ENCODE measurements at places on chromosomes 4 and X.

DNA sequence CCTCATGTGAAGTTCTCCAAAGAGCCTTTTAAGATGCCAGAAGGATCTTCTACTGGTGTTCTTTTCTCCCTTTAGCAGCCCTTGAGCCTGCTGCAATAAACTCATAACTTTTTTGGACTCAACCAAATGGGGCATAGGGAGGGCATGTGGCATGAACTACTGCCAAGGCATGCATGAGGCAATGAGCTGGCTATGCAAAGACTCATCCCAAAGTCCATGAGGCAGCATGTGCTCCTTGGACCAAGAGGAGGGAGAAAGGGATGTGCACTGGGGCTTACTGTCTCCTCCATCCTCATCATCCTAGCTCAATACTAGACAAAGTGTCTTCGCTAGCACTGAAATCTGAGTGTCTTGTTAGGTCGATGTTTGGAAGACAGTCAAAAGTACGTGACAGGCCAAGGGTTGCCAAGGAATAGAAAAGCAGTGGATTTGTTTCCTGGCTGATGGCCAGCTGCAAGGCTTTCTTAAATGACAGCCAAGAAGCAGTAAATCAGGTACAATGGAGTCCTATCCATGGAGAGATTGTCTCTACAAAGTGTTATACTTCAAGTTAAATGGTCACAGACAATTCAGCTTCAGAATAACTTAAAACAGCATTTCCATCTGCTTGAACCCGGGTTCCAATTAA, 44.5 kb upstream of the ATXN3L start:
- DNase-seq, result no peak

DNA sequence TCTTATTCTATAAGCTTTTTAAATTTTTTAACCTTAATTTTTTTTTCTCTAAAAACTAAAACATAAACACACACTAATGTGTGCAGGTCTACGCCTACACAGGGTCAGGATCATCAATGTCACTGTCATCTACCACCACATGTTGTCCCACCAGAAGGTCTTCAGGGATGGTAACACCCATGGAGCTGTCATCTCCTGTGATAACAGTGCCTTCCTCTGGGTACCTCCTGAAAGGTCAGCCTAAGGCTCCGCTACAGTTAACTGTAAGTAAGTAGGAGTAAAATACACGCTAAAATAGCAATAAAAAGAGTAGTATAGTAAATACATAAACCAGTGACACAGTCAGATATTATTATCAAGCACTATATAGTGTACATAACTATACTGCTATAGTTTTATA, 45.9 kb upstream of the GPRIN3 start:
- DNase-seq, result no peak

DNA sequence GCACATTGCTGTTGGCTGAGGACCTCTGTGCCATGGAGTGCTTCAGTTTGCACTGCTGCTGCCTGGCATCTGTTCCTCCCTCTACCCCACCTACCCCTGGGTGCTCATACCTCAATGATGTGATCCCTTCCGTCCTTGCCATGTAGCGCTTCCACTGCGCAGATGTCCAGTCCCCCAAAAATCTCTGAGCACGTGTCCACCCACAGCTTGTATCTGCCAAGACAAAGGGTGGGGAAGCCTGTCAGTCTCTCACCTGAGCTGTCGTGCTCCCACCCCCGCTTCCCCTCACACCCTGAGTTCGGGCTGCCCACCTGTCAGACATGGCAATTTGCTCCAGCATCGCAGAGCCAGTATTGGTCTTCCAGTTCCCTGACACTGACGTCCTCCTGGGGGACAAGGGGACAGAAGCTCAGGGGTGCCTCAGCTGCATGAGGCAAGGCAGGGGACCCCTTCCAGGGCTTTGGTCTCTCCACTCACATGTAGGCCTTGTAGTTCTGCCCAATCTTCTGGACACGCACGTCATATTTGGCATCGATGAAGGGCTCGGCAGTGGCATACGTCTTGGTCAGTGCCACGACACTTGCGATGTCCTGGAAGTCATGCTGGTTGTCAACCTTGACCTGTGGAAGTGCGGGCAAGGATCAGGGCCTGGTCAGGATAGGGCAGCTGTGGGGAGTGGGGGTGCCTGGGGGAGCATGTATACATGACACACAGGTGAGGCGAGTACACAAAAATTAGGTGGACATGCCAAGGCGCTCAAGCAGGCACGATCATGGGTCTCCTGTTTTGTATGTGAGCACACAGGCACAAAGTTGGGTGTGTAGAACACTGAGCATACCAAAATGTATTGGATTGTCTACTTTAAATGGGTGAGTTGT, 6.0 kb upstream of the TIMP1 start:
- no peak for DNase-seq

GRCh38 chr4:24080871-24081270, 191.0 kb upstream of the PPARGC1A start:
- DNase-seq, result no peak

GRCh38 chr4:112885897-112886296, 163.6 kb upstream of the ANK2 start:
- DNase-seq, result no peak

DNA sequence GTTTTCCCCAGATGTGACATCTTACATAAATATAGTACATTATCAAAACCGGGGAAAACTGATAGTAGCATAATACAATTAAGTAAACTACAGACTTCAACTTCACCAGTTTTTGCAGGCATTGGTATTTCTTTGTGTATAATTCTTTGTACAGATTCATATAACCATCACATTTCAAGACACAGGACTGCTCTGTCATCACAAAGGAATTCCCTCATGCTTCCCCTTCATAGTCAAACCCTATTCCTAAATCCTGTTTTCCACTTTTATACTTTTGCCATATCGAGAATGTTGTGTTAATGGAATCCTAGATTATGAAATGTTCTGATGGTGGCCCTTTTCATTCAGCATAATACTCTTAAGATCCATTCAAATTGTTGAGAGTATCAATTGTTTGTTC, 36.0 kb downstream of the STIM2 start:
- DNase-seq, result no peak

- no peak for DNase-seq
Observed at GRCh38 chr4:120025516-120025915, 41.1 kb downstream of the MAD2L1 start.

DNA sequence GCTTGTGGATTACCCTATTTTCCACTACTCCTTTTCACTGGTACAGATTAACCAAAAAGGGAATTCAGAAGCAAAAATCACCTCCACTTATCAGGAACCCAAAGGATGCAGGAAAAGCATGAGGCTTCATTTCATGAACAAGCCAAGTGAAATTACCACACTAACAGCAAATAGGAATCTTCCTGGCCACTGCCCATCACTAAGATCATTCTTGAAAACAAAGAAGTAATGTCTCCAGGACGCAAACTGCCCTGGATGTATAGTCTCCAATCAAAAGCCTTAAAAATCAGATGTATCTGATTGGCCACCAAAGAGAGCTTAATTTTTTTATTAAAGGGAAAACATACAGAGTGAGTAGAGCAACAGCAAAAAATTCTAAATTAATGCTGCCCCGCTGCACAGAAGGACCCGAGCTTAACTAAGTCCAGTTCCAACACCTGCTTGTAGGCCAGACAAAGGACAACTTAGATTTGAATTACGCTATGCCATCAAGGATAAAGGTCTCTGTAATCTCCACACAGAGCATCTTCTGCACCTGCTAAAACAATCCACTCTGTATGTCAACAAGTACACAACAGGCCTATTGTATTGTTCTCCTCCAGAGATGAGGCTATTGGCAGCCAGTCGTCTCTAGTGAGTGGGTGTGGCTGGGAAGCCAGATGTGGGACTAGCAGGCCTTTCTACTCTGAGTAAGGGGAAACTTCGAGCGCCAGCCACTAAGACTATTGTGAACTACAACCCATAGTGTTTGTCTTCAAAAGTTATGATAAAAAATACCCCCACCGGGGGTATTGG, 12.4 kb downstream of the ZDHHC9 start:
- no peak for DNase-seq

DNA sequence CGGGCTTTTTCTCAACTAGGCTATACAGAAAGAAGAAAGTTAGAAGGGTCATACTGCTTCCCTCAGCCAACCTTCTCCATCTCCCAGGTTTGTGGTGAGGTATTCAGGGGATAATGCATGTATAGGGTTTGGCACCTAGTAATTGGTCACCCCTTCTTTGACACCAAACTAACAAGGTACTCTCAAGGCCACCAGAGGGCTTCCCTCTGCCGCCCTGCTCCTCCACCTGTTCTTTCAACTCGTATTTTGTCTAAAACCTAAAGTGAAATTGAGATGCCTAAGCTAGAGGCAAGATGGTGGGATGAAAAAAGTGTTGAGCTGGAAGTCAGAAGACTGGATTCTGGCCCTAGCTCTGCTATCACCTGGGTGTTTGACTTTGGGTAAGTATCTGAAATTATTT, 22.0 kb downstream of the CT47C1 start:
- DNase-seq, result no peak

DNA sequence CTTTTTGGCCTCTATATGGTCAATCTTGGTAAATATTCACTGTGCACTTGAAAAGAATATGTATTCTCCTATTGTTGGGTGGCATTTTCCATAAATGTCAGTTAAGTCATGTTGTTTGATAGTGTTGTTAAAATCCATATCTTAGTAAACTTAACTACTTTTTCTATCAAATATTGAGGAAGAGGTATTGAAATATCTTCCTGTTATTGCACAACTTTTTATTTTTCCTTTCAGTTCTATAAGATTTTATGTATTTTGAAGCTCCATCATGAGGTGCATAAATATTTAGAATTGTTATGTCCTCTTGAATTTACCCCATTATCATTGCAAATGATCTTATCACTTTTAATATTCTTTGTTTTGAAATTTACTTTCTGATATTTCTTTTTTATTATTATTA, 3.4 kb downstream of the GK2 start:
- no peak for DNase-seq

GRCh38 chr4:166422475-166422874, 549.4 kb downstream of the TLL1 start:
- DNase-seq, result no peak

DNA sequence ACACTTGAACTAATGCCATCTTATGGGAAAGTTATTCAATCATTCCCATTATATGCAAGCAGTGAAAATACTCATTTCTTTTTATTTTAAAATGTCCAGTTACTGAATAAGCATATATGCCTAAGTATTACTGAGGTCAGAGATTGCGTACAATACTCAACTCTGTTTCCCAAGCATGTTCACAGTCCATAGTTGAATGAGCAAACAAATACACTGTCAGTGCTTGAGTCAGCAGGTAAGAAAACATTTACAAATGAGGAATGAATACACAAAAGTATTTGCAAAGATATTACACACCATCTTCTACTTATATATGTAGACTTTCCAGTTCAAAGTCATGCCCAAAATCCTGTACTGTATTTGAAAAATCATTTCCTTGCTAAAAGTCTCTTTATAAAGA, 74.1 kb downstream of the TSPAN5 start:
- DNase-seq, result no peak

- no peak for DNase-seq
Observed at GRCh38 chr4:156672492-156673305, 298.9 kb downstream of the PDGFC start.

GRCh38 chrX:136999024-136999423, 34.8 kb downstream of the GPR101 start:
- DNase-seq, result no peak

DNA sequence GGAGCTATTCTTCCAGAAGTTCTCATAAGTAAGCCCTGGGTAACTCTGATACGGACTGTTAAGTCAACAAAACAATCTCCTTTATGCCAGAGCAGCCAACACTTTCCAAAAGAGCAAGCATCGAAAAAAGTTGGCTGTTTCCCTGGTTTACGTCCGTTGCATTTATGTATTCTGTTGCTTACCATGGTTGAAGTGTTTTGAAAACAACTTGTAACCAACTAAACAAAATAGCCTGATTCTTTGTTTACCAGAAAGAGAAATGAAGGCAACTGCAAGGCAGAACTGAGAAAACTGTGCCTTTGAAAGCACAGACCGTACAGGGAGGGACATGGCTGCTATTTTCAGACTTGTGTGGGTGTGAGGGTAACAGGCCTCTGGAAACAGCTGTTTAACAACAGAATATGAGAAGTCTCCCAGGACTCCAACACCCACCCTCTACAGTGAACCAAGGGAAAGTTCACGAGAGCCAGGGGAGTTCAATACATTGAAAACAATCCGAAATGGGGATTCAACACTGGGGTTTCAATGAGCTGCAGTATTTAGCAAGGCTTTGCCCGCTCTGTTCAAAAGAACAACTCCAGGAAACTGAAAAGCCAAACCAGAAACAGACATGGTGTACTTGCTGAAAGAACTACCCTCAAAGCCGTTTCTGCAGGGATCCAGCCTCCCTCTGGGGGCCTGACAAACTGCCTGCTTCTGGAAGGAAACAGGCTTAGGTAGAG, 95.8 kb upstream of the EGFL6 start:
- no peak for DNase-seq

DNA sequence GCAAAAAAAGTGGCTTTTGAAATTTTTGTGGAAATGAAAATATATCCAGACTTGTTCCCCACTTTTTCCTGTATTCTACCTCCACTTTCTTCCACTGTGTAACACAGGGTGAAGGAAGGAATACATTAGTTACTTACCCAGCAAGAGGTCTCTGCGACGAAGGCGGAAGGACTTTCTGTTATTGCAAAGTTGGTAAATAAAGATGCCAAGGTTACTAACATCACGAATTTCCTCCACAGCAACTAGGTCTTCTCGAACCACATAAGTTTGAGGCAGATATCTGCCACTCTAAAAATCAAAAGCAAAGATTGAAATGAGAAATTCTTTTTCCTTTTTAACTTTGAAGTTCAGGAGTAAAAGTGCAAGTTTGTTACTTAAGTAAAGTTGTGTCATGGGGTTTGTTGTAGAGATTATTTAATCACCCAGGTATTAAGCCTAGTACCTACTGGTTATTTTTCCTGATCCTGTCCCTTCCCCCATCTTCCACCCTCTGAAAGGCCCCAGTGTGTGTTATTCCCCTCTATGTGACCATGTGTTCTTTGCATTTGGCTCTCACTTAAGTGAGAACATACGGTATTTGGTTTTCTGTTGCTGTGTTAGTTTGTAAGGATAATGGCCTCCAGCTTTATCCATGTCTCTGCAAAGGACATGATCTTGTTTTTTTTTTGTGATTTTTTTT, 5.8 kb downstream of the ITM2A start:
- no peak for DNase-seq

DNA sequence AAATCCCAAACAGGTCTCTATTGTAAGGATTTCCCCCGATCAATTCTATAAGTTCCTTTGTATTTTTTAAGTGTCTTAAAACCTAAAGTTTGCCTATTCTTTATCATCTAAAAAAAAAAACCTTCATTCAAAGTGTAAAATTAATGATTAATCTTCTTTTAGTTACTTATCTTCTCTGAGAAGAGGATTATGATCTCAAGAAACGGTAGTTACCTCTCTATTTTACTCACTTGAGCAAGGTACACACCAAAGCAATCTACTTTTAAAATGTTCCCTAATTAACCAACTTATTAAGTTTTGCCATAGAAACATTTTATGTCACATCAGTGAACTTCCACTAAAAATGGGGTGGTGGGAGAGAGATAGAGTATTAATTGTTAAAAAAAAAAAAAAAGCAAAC, 15.2 kb upstream of the GALNT7 start:
- no peak for DNase-seq

GRCh38 chrX:153477901-153478300, 7.5 kb upstream of the HAUS7 start:
- DNase-seq, result no peak

- no peak for DNase-seq
Observed at GRCh38 chrX:118773782-118774181, 46.4 kb downstream of the IL13RA1 start.

Measured in stimulated activated CD8-positive, alpha-beta memory T cell treated with anti-CD3 and anti-CD28 coated beads, Interleukin-7, amount 100 ng/mL, for 48 hours (primary cell).